Adipocyte (in vitro differentiated cells): ENCODE measurements at places on chromosomes 5 and 9.

GRCh38 chr5:98905857-98906688 lies 22.7 kb downstream of the CHD1 start:
- DNase-seq = peak; percentile 84

GRCh38 chr5:172097356-172097755 lies 90.7 kb downstream of the STK10 start:
- DNase-seq = peak; percentile 52

GRCh38 chr9:92640398-92641091 lies 29.4 kb downstream of the IPPK start:
- no peak for DNase-seq

DNA sequence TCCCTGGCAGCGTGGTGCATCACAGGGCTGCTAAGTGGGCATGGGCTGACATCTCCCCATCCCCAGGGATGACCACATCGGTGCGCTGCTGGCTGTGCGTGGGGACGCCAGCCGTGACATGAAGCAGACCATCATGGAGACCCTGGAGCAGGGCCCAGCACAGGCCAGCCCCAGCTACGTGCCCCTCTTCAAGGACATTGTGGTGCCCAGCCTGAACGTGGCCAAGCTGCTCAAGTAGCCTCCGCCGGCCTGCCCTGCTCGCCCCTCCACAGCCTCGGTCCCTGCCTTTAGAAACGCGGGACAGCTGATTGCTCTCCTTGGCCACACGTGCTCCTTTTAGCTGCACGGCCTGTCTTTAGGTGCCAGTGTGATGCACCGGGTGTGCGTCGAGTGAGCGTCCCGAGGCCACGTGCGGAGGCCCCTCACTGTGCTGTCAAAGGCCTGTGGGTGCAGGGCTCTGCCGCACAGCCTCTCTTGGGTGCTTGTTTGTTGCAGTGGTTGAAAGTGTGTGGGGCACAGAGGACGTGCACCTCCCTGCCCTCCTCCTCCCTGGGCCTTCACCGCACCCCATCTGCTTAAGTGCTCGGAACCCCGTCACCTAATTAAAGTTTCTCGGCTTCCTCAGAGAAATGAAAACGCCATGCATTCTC lies 23.8 kb downstream of the EXOC3 start:
- DNase-seq = no peak

DNA sequence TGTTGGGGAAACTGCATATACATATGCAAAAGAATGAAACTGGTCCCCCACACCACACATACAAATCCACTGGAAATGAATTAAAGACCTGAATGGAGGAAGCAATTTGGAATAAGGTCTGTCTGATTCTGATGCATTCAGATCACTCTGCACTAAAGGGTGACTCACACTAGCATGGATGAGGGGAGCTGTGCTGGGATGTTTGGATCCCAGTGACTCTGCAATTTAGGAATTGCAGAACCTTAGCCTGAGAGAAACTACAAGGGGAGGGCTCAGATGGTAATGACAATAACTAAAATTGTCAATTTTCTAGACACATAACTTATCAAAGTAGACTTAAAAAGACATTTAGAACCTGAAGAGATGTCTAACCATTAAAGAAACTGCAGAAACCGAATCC lies 312.0 kb downstream of the CDK5RAP2 start:
- no peak for DNase-seq

DNA sequence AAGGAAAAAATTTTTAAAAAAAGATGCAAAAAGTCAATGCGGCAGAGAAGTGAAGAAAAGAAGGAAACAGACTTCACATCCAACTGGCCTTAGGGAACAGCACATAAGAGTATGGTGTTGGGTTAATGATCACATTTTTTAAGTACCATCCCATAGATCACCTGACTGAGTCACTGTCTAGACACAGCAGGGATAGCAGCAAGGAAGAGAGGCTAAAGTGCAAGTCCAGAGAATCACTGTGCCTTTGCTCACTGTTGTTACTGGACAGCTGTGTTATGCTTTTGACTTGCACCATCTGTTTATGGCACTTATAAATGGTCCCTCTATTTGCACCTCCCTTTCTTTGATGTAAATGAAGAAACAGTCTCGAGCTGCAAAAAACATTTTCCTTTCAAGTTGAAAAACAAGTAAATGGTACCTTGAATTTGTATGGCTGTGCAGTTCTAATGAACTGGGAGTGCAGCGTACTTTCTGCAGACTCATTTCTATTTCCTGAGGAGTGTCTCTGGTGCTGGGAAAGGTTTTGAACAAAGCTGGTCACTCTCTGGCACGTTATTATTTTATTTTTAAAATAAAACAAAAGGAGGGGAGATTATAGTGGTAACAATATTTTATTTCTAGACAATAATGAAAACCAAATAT lies 84.2 kb downstream of the TRPM6 start:
- no peak for DNase-seq
